ENCODE measurements at places on chromosomes 7 and 10.

- no peak for DNase-seq
These were observed 34.4 kb downstream of the UNC5B start for GRCh38 chr10:71246591-71247413.

GRCh38 chr10:47318706-47319105, 3.5 kb upstream of the GDF2 start:
- no peak for DNase-seq

- no peak for DNase-seq
These were observed 25.6 kb downstream of the TAS2R41 start for GRCh38 chr7:143503261-143503660.

- DNase-seq, result no peak
These were observed 69.9 kb downstream of the SDK1 start for GRCh38 chr7:3370921-3371320.

- no peak for DNase-seq
These were observed 3.2 kb downstream of the HHEX start for GRCh38 chr10:92692697-92693533.

DNA sequence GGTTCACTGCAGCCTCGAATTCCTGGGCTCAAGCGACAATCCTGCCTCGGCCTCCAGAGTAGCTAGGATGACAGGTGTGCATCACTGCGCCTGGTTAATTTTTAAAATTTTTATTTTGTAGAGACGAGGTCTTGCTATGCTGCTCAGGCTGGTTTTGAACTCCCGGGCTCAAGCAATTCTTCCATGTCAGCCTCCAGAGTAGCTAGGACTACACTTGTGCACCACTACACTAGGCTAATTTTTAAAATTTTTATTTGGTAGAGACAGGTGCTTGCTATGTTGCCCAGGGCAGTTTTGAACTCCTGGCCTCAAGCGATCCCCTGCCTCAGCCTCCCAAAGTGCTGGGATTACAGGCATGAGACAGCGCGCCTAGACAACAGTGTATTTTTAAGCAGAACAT, 120.5 kb downstream of the SVIL start:
- DNase-seq, result no peak

DNA sequence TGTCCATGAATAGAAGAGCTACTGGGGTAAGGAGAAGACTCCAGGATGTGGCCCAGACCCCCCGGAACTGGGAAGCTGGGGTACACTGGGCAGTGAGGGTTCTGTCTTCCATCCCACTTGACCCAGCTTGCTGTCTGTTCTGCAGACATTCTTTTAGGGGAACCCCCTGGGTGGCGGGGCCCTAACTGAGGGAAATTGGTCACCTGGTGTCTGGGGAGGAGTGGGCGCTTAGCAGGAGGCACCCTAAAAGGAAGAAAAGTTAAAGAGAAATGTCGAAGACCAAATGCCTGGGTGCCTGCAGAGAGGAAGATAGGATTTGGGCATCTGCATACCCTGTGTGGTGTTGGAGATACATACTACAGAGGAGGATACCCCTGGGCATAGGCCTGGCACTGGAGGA, 1.0 kb downstream of the AP1S1 start:
- no peak for DNase-seq

GRCh38 chr7:73382934-73383503, 50.6 kb upstream of the FZD9 start:
- DNase-seq, result no peak

DNA sequence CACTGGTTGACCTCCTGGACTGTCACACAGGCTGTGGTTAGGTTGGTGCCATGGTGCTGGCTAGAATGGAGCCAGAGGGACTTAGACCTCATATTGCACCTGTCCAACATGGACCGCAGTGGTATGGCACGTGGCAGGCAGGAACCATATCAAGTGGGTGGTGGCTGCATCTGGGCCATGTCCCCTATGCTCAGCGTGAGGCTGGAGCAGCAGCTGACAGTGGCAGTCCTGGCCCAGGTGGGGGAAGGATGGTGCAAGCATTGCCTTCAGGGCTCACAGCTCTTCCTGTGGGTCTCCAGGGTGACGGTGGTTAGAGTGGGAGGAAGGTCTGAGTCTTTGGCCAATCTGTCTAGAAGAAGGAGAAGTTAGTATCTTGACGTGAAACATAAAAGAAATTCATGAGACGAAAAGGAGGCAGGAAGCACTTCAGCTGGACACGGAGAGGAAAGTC, 54.5 kb upstream of the PFKFB3 start:
- no peak for DNase-seq

GRCh38 chr7:116779931-116780330, 82.5 kb upstream of the CAPZA2 start:
- DNase-seq, result no peak

GRCh38 chr7:108112683-108113082, 17.5 kb downstream of the LAMB4 start:
- no peak for DNase-seq

DNA sequence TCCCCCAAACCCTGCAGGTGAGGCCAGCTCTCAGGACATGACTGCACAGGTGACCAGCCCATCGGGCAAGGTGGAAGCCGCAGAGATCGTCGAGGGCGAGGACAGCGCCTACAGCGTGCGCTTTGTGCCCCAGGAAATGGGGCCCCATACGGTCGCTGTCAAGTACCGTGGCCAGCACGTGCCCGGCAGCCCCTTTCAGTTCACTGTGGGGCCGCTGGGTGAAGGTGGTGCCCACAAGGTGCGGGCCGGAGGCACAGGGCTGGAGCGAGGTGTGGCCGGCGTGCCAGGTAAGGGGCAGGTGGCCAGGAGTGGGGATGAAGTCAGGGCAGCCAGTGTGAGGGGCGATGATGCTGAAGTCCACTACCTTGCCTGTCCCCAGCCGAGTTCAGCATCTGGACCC, 8.3 kb upstream of the ATP6V1F start:
- no peak for DNase-seq

DNA sequence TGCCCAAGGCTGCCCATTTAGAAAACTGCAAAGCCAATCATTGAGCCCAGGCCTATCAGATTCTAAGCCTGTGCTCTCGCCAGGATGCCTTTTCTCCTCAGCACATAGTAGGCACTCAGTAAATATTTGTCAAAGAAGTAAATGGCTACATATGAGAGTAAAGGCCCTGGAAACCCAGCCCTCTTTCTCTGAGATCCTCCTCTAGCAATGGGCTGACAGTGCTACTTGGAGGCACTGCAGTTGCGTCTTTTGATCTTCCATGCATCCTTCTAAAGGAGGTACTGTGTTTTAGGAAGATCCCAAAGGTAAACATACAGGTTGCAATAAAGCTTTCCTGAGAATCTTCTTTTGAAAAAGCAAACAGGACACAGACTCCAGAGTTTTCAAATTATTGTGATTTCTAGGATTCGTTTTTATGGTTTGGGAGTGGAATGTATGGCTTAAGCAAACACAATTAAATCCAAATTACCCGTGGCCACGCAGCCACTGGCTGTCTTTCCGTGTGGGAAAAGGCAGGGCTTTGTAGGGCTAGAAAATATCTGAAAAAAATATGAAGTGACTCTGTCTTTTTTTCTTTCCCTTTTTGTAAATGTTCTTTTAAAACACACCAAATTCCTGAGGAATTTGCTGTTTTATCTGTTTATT, 151.3 kb upstream of the BMPER start:
- DNase-seq, result no peak

- no peak for DNase-seq
These were observed 19.2 kb downstream of the ARMC10 start for GRCh38 chr7:103094102-103094501.

GRCh38 chr10:45428611-45429510, 54.8 kb downstream of the ALOX5 start:
- DNase-seq, result no peak

GRCh38 chr10:3735175-3735574, 49.8 kb downstream of the KLF6 start:
- DNase-seq, result no peak

GRCh38 chr7:82472966-82473365, 29.4 kb upstream of the CACNA2D1 start:
- DNase-seq, result no peak

- no peak for DNase-seq
These were observed 12.2 kb upstream of the KCP start for GRCh38 chr7:128922496-128923410.

DNA sequence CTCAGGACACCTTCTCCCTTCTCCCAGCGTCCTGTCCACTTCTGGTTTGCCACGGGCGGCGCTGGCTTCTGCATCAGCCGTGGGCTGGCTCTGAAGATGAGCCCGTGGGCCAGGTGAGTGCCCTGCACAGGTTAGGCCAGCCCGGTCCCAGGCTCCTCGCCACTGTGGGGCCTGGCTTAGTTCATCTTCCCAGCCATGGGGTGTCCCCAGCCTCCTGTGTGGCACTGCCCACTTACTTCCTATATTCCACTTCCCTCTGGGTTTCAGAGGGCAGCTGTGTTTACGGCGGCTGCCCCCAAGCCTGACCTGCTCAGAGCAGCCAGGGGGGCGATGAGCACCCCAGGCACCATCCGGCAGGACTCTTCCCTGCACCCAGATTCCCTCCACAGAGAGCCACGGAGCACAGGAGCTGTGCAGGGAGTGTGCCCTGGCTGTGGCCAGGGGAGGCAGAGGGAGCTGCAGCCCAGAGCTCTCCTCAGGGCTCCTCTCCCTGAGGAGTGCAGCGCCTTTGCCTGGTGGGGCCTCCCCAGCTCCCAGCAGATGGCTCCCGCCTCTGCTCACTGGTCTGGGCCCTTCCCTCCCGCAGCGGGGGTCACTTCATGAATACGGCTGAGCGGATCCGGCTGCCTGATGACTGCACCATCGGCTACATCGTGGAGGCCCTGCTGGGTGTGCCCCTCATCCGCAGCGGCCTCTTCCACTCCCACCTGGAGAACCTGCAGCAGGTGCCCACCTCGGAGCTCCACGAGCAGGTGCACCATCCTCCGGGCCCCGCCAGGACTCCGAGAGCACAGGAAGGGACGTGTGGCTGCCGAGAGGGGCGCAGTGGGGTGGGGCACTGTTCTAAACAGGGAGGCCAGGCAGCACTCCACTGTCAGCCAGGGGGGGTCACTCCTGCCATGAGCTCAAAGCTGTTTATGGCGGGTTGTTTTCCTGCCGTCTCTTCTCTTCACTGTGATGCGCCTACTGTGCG, 6.4 kb downstream of the LFNG start:
- DNase-seq, result no peak

- no peak for DNase-seq
These were observed 550.6 kb downstream of the DNAJB6 start for GRCh38 chr7:157887400-157887799.

GRCh38 chr10:57964351-57964750, 303.3 kb downstream of the IPMK start:
- no peak for DNase-seq

GRCh38 chr7:23055582-23056178, 41.8 kb upstream of the HYCC1 start:
- no peak for DNase-seq

DNA sequence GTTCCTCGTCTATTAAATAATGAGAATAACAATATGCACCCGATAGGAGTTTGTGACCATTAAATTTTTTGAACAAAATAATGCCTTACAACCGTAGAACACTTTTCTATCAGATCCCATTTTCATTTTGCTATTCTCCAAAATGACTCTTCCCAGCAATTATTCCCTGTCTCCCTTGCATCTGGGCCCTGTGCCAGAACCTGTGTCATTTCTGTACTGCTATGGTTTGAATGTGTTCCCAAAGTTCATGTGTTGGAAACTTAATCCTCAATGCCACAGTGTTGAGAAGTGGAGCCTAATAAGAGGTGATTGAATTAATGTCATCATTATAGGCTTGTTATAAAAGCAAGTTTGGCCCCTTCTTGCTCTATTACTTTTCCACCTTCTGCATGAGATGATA, 33.2 kb upstream of the SMNDC1 start:
- no peak for DNase-seq

DNA sequence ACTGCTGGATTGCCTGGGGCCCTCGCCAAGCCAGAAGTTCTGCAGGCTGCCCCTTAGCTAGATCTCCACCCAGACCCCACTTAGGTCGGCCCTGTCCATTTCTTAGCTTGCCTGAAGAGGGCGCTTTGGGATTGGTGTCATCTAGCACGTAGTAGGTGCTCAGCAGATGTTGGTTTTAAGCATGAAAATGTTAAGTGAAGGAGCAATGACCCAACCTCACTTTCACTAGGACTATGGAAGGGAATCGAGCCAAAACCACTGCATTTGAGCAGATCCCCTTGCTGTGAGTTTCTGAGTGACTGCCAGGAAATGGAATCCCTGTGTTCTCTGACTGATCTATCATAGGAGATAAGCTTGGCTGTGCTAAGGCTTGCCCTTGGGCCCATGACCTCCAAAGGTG, 131.7 kb upstream of the EEPD1 start:
- no peak for DNase-seq

GRCh38 chr10:8790390-8790789, 735.9 kb downstream of the GATA3 start:
- no peak for DNase-seq

DNA sequence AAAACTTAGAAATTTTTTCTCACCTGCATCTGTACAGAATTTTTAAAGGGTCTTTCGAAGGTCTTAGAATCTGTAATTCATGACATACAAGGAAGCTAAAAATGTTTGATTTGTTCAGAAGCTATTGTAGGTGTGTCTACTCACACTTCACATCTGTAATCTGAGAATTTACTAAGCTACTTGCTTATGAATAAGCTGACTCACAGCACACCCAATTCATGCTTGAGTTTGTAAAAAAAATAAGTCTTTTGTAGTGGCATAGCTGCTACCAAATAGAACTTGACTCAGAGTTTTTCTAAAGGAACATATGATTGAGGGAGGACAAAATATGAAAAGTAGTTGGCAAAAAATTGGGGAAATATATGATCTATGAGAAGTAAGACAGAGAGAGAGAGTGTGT, 12.7 kb upstream of the AGR2 start:
- DNase-seq, result no peak

DNA sequence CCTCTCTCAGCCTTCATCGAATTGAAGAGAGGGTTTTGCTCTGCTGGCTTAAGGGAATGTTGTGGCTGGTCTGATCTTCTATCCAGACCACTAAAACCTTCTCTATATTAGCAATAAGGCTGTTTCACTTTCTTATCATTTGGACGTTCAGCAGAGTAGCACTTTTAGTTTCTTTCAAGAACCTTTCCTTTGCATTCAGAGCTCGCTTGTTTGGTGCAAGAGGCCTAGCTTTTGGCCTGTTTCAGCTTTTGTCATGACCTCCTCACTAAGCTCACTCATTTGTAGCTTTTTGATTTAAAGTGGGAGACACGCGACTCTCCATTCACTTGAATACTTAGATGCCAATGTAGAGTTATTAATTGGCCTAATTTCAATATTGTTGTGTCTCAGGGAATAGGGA, 3.9 kb downstream of the MPP7 start:
- no peak for DNase-seq

Measured in cerebellar nuclear complex (tissue), 1 donor.